ENCODE measurements at places on chromosomes 1 and 21. TPM values are rescaled to one million over a fixed set of nuclear protein-coding genes. Genes with fewer than 3 reads are reported as not detected.

The SELE gene
- total RNA-seq = 0.19 TPM

The ST6GALNAC3 gene
- total RNA-seq = 29.8 TPM

The RGS4 gene
- 1.4 TPM for total RNA-seq

The OR2L13 gene
- total RNA-seq = not detected

The KCTD3 gene
- 65.6 TPM for total RNA-seq

The KRTAP21-2 gene
- total RNA-seq = not detected

The SPRR4 gene
- total RNA-seq = not detected

The SPATA21 gene
- total RNA-seq = not detected

The SLC6A9 gene
- total RNA-seq = 0.34 TPM

The SRGAP2 gene
- total RNA-seq = 68.6 TPM

The HSD3B2 gene
- total RNA-seq = not detected

The WDR3 gene
- 11.2 TPM for total RNA-seq

The ST3GAL3 gene
- total RNA-seq = 16.1 TPM

The METTL18 gene
- 3.6 TPM for total RNA-seq

The TMEM269 gene
- not detected for total RNA-seq

The KCNJ6 gene
- not detected for total RNA-seq

The HPDL gene
- not detected for total RNA-seq

The PTPRF gene
- 416 TPM for total RNA-seq

The GUCA2A gene
- not detected for total RNA-seq

The NCF2 gene
- total RNA-seq = 50.9 TPM

The AGMAT gene
- not detected for total RNA-seq
